ENCODE measurements at places on chromosomes 4 and X.

DNA sequence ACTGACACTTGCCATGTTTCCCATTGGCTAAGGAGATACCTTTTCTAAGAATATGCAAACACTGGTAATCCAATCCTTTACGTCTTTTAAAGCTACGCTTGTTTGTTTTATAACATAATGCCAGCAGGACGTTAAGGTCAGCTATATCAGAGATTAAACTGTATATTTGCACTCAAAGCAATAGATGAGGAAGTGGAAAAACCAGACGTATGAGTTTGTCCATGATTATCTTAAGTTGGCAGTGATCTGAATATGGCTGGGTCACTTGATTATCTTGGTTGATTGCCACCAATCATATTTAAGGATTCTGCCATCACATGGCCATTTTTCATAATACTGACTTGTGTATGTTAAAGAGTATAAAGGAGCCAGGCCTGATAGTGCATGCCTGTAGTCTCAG lies 19.4 kb downstream of the TMSB4X start:
- no peak for DNase-seq

GRCh38 chr4:145709843-145710242 lies 29.9 kb downstream of the C4orf51 start:
- no peak for DNase-seq

DNA sequence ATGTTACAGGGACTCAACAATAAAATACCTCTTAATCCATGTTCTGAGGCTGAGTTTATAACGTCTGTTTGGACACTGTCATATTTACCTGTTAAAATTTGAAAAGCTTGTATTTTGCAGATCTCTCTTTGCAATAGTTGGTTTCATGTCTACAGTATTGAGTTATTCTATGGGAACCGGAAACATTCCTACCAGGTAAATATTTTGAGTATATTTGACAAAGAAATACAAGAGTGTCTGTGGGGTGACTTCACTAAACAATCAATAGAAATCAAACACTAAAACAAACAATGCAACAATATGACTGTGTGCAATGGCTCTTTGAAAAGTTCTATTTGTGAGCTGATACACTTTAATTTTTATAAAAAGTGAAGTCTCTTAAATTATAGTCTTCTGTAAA lies 47.7 kb upstream of the CXCL8 start:
- DNase-seq, result no peak

GRCh38 chr4:190016369-190017289 lies 10.4 kb downstream of the FRG2 start:
- no peak for DNase-seq

- DNase-seq, result no peak
Measured at GRCh38 chrX:57406149-57406548, 119.6 kb downstream of the FAAH2 start.
